A673 (cell line): ENCODE measurements at places on chromosomes 3 and 15. TPM values are rescaled to one million over a fixed set of nuclear protein-coding genes. Genes with fewer than 3 reads are reported as not detected.

The PIERCE2 gene
- total RNA-seq, result 0.86 and 1.7 TPM in 2 replicates

- H3K4me1 ChIP-seq, result peaks cover 14% of the 10 kb centered on the region
- H3K27ac ChIP-seq, result no peak overlapping the region
- peaks cover 18% of the 10 kb centered on the region for H3K36me3 ChIP-seq
- DNase-seq, result no peak
- H3K4me3 ChIP-seq, result no peak overlapping the region
These were observed 6.0 kb downstream of the HCLS1 start for GRCh38 chr3:121654493-121655385.

The CTXND1 gene
- total RNA-seq, result not detected in 2 replicates

The CLDN18 gene
- not detected in 2 replicates for total RNA-seq

The THRB gene
- total RNA-seq, result 0.11 and 0.22 TPM in 2 replicates
